Tibial nerve (tissue), 4 donors: ENCODE measurements at places on chromosomes 4 and X. TPM values are rescaled to one million over a fixed set of nuclear protein-coding genes. Genes with fewer than 3 reads are reported as not detected.

DNA sequence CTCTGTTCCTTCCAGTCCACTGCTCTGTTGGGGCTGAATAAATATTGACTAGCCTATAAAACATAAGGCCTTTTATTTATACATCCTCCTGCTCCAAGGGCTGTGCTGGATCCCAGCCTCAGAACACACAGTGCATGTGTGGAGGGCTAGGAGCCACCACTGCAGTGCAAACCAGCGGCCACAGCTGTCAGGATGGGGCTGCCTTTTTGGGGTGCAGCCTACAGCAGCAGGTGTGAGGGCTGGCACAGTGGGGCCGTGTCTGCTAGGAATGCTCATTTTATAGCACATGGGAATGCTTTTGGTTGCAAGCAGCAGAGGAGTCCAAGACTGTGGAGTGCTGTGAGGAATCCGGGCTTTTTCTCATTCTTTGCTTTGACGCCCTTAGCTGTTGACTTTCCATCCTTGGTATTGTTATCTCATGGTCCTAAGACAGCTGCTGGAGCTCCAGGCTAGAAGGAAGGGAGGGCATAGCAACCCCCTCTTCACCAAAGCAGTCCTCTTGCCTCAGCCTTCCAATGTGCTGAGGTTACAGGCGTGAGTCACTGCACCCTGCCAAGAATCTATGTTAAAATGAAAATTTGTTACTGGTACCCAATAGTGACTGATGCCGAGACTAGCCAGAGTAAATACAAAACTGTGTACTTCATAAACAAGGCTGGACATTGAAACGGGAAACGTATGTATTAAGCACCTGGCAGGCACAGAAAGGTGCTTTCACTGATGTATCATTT, 334.3 kb upstream of the GATB start:
- H3K27me3 ChIP-seq, result no peaks in the 10 kb centered on the region
- no peaks in the 10 kb centered on the region for H3K36me3 ChIP-seq
- no peaks in the 10 kb centered on the region for H3K4me1 ChIP-seq

GRCh38 chr4:40185830-40186664, 10.8 kb upstream of the RHOH start:
- H3K27ac ChIP-seq, result no peak overlapping the region
- no peaks in the 10 kb centered on the region for H3K4me1 ChIP-seq
- H3K4me3 ChIP-seq, result no peak overlapping the region
- no peak for DNase-seq
- no peaks in the 10 kb centered on the region for H3K27me3 ChIP-seq
- no peaks in the 10 kb centered on the region for H3K36me3 ChIP-seq

- DNase-seq, result no peak
- H3K27me3 ChIP-seq, result no peaks in the 10 kb centered on the region
- peaks cover 7% of the 10 kb centered on the region for H3K4me1 ChIP-seq
- no peaks in the 10 kb centered on the region for H3K36me3 ChIP-seq
Measured at GRCh38 chr4:157242871-157243270, 22.3 kb downstream of the GRIA2 start.

DNA sequence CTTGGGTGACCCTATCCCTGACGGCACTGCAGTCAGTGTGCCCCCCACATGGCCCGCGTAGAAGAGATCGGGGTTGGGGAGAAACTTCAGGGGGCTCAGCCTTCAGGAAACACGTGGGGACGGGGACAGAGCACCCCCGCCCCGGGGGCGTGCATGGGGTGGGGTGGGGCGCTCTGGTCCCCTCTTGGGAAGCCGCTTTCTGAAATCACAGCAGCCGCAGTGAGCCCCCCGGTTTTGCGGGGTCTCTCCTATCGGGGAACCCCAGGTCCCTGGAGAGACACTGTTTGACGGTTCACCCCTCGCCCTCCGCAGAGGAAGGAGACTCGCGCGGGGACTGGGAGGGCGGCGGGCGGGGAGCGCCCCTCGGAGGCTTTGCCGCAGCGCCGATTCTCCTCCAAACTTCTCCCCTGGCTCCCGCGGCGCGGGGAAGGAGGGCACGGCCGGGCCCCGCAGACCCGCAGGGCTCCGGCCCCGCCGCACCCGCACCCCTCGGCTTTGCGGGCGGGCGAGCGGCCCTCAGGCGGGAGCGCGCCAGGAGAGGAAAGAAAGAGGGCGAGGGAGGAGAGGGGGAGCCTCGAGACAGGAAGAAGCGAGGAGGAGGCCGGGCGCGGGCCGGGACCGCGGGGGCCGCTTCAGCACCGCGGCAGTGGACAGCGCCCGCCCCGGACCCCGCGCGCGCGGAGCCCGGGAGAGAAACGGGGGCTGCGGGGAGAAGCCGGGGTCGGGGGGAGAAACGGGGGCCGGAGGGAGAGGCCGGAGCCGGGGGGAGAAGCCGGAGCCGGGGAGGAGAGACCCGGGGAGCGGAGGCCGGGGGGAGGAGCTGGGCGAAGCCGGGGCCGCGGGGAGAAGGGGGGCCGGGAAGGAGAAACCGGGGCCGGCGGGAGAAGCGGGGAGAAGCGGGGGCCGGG, 612 bp downstream of the CPLX1 start:
- H3K27me3 ChIP-seq, result peaks cover 92% of the 10 kb centered on the region
- no peaks in the 10 kb centered on the region for H3K4me1 ChIP-seq
- no peak overlapping the region for H3K27ac ChIP-seq
- H3K4me3 ChIP-seq, result no peak overlapping the region

DNA sequence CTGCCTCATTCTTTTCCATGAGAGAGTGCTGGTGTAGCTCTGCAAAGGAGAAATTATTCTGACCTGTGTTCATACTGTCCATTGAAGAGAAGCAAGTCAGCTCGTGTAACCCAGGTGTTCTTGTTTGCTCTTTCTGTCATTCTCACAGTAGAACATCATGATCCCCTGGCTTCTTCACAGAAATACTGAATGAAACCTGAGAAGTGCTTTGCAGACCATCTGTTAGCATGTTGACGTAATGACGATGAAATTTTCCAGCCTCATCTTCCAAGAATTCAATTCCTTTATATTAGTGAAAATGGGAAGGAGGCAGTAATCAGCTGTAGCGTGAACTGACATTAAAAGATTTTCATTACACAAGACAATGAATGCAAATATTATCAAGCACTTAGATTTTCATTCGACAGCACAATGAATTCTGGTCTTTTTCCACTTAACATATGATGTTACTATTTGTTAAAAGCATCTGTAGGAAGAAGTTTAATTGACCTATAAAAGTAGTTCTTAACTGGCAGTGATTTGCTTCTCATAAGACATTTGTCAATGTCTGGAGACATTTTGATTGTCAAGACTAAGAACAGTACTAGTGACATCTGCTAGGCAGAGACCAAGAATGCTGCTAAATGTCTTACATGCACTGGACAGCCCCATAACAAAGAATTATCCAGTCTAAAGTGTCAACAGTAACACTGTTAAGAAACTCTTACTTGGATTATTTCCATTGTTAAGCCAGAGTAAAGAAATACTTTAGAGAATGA, 246.3 kb downstream of the BANK1 start:
- H3K27ac ChIP-seq, result peak overlapping the region; percentile 30
- DNase-seq, result no peak
- no peak overlapping the region for H3K4me3 ChIP-seq
- H3K27me3 ChIP-seq, result no peaks in the 10 kb centered on the region

DNA sequence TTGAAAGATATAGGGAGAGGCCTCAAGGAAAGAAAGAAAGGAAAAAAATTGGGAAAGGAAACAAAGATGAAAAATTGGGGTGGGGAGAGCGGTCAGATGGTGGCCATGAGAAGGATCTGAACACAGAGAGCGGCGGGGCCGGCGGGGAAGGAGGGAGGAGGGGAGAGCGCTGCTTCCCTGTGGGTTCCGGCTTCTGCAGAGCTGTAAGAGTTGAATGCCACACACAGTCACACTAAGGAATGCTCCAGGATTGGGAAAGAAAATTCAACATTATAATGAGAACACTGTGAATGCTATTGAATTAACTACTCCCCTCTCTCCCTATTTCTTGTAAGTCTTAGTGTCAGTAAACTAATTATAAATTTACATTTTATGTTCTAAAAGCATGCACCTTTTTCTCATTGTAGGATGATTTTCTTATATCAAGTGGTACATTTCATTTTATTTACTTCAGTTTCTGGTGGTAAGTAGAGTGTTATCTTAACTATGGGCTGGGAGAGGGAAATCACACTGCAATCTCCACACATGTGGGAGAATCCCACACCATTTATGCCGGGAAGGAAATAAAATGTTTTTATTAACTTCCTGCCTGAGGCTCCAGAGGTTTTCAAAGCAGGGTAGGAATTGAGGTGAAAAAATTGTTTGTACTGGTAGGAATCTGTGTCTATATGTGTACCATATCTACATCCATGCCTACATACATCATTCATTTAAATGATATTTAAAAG, 904 bp downstream of the F11 start:
- H3K4me3 ChIP-seq, result no peak overlapping the region
- no peak for DNase-seq
- H3K27me3 ChIP-seq, result no peaks in the 10 kb centered on the region
- H3K27ac ChIP-seq, result no peak overlapping the region
- no peaks in the 10 kb centered on the region for H3K36me3 ChIP-seq
- H3K4me1 ChIP-seq, result no peaks in the 10 kb centered on the region

Gene TENT5D
- not detected for total RNA-seq

Gene CENPC
- total RNA-seq, result 50.4 TPM

Gene TMPRSS11F
- total RNA-seq, result not detected

Gene CITED1
- not detected for total RNA-seq

Gene ARHGAP36
- not detected for total RNA-seq
